ENCODE measurements at places on chromosomes 13 and 19.

DNA sequence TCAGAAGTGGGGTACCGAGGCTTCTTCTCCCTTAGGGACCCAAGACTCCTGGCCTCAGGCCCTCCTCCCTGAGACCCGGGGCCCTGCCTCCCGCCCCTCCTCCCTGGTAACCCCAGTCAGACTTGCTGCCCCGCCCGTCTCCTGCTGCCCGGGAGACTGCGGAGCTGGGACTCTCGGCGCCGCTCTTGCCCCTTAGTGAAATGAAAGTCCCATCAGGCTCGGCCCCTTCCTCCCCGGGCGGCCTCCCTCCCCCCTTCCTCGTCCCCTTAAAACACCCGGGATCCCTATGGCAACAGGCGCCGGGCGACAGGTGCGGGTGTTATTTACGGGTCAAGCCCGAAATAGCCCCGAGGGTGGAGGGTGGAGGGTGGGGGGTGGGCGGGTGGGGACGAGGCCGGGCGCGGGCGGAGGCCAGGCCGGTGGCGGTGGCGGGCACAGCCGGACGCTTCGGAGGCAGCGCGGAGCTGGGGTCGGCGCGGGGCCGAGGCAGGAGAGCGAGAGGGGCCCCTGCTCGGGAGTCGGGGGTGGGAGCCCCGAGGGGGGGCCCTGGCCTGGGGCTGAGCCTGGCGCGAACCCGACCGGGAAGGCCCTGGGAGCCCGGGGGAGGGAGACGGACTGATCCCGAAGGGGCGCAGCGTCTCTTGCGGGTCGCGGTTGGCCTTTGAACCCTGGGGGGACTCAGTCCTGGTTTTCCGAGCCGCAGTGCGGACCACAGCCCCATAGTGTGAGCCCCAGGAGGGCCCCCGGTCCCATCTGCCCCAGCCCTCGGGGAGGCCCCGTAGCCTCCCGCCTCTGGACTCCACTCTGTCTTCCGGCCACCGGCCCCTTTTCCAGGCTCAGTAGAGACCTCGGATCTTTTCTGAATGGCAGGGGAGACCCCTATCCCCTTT, at the start of gene CACNG6:
Gene CACNG6, plus strand, starts transcription at position 414 of the 890 bp plus-strand sequence. CDS start 1,241 bp downstream, outside the sequence.
- no peak for DNase-seq

- DNase-seq: no peak
These were observed 14.0 kb downstream of the ZNF114 start for GRCh38 chr19:48283908-48284307.

DNA sequence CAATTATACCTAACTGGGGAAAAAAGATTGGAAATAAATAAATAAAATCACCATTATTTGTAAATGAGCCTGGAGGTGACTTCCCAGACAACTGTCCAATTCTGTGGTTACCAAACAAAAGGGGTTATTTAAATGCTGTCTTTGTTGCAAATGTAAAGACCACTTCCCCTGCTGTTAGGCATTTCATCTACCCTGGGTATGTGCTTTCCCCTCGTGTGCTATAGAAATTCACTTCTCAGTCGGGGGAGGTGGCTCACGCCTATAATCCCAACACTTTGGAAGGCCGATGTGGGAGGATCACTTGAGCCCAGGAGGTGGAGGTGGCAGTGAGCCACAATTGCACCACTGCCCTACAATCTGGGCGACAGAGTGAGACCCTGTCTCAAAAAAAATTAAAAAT, 101.9 kb upstream of the AKAP11 start:
- no peak for DNase-seq

DNA sequence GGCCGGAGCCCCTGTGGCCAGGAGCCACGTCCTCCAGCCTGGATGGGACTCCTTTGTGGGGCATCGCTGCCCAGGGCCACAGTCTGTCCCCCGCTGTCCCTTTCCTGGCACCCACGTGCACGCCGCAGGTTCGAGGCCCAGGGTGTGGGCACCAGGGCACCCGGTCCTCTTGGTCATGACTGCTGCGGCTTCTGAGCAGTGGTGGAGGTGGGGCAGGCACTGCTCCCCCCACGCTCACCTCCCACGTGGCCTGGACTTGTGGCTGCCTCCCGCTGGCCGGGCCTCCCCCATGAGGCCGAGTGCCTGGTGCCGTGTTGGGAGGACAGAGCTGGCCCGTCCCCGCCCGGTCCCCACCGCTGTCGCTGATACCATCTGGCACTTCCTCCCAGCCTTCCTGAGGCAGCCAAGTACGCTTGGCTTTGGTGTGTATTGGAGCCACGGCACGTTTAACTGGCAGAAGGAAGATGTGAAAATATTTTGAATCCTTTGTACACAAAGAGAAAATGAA, 12.8 kb downstream of the SPPL2B start:
- no peak for DNase-seq

Measured in right renal pelvis (tissue), 4 donors.